ENCODE measurements at places on chromosomes 13 and 19.

GRCh38 chr19:47280183-47280797, 5.6 kb downstream of the INAFM1 start:
- no peak for DNase-seq

DNA sequence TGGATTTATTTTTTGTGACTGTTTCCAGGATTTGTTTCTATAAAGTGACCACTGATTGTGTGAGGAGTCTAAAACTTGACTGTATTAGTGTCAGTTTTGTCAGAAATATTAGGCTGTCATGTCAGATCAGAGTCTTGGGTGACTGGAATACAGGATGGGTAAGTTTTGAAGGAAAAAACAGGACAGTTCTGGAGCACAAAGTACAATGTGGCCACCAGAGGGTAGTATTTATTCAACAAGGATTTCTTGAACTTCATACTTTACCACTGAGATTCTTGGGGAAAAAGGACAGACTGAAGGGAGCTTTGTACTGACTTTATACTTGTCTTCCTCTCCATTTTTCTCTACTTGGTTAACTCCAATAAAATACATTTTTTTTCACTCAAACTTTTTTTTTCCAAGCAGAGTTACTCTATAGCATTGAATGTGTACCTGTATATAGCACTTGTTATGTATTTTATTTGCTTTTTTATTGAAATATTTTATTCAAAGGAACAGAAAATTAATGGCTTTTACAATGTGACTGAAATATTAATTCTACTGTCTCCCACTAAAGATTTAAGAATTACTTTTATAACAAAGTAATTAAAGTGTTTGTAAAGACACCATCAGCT, 51.1 kb downstream of the LMO7 start:
- DNase-seq, result no peak

GRCh38 chr13:91168386-91168711, 179.1 kb upstream of the MIR17HG start:
- no peak for DNase-seq

GRCh38 chr19:50419580-50420035, 870 bp downstream of the SPIB start:
- DNase-seq, result no peak

GRCh38 chr13:29786698-29787097, 63.7 kb downstream of the UBL3 start:
- DNase-seq, result no peak

GRCh38 chr13:111121506-111121905, 6.4 kb downstream of the ARHGEF7 start:
- no peak for DNase-seq

GRCh38 chr13:99351772-99352171, 44.6 kb upstream of the GPR183 start:
- DNase-seq, result no peak

DNA sequence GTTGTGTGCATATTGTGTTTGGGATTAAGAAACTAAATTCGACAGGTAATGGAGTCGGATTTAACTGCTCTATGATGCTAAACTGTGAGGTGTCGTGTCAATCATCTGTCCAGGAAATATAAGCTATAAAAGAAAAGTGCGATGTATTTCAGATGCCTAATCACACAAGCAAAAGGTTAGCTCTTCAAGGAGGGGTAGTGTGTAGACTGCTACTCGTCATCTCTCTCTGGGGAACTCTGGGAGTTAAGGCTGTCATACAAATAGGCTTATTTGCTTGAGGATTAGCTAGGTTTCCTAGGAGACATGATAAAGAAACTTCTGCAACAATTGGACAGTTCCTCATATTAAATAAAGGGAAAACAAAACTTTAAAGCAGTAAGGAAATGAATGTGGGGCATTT, 462.1 kb downstream of the OLFM4 start:
- no peak for DNase-seq

DNA sequence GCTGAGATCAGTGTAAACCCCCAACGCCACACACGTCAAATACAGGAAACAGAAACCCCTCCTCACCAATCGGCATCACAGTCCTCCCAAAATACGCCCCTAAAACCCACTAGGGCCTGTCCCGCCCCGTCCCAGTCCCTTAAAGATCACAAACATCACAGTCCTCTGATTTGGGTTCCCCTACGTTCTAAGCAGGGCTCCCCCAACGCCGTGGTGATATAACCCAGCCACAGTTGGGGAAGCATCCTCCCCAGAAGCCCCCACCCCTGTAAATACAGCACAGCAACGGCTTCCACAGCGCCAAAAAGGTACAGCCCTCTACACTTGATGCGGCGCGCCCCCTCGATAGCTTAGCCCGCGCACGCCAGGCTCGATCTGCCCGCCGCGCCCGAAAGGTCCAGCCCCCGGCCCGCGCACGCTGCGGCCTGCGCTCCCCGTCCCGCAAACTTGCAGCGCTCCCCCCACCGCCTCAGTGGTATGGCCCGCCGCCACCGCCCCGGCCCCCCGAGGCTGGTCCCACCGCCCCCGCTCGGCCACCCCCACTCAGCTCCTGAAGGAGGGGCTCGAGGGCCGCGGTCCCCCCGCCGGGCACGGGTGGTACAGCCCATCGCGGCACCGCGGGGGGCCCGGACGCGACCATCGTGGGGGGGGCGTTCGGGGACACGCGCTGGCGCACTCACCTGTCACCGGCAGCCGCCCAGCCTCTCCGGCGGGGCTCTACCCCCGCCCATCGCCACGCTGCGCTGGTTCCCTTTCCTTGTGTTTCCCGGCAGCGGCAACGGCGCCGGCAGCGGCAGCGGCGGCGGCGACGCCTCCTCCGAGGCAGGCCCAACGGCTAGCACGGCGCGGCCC, at the start of gene AKT2:
Gene AKT2 (minus strand): TSS at position 845 of the 852 bp plus-strand sequence. CDS start 20,078 bp downstream, outside the sequence.
- DNase-seq, result no peak

GRCh38 chr13:27353166-27353583, 71.2 kb upstream of the GTF3A start:
- DNase-seq, result no peak

DNA sequence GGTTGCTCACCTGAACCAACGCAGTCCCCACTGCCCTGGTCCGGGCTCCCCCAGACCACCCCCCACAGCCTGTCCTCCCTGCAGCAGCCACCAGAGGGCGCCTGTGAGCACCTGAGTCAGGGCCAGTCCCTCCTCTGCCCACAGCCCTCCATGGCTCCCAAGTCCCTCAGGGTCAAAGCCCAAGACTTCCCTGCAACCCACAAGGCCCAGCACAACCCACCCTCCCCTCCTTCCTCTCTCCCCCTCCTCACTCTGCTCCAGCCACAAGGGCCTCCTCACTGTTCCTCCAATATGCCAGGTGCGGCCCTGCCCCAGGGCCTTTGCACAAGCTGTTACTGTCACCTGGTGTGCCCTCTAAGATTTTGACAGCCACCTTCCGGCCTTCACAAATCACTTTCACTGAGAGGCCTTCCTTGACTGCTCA, 10.9 kb downstream of the GNA15 start:
- DNase-seq, result peak; percentile 43

- no peak for DNase-seq
These were observed 3.2 kb downstream of the SPPL2B start for GRCh38 chr19:2331601-2332246.

GRCh38 chr19:18233224-18233825, 7.1 kb upstream of the PDE4C start:
- peak; percentile 52 for DNase-seq

DNA sequence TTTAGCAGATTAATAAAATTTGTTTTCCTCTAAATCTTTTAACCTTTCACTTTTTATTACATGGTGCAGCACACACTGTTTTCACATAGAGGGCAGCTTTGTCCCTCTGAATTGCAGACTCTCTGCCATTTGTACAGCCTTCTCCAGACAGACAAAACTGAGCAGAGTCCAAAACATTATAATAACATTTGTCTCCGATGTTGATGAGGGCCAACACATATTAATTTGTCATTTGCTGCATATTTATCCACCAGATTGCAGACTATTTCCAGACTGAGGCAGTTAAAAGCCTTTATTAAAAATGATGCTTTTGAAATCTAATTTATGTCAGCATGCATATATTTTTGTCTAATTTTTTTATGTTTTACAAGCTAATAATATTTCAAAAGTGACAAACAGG, 1251.9 kb upstream of the SLC10A2 start:
- DNase-seq, result no peak

DNA sequence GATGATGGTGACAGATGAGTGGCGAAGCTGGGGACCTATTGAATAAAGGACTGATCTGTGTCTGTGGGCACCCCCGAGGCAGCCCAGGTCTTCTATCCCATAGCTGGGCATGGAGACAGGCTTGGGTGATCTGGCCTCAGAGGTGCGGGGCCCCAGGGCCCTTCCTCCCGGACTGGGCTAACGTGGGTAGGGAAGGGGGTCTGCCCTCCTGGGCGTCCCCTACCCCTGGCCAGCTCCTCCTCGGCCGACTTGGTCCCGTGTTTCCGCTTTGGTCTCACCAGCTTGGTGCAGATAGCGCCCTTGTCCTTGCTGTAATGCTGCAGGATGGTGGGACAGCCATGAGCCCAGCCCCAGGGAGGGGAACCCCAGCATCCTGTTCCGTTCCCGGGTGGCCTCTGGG, 3.3 kb downstream of the MATK start:
- DNase-seq, result no peak

DNA sequence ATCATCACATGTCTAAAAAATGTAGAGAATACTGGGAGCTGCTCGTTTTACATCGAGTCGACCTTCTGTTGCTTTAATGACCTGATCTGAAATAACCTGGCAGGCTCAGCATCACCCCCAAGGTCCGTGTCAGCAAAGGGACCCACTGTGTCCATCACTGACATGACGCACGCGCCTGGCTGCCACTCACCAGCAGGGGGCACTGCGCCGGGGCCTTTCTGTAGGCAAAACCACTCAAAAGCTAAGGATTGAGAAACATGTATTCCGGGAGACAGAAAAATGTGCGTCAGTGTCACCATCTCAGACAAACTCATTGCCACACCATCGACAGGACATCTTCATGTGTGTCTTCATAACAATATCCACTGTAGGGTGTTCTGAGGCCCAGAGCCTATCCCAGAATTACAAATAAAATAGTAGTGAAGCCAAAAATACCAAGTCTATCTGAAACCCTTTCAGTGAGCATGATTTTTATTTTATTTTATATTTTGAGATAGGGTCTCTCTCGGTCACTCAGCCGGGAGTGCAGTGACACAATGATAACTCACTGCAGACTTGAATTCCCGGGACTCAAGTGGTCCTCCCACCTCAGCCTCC, 130.3 kb upstream of the LSM14A start:
- peak; percentile 74 for DNase-seq

- DNase-seq, result no peak
These were observed 12.0 kb upstream of the LRRC4B start for GRCh38 chr19:50580240-50580639.

DNA sequence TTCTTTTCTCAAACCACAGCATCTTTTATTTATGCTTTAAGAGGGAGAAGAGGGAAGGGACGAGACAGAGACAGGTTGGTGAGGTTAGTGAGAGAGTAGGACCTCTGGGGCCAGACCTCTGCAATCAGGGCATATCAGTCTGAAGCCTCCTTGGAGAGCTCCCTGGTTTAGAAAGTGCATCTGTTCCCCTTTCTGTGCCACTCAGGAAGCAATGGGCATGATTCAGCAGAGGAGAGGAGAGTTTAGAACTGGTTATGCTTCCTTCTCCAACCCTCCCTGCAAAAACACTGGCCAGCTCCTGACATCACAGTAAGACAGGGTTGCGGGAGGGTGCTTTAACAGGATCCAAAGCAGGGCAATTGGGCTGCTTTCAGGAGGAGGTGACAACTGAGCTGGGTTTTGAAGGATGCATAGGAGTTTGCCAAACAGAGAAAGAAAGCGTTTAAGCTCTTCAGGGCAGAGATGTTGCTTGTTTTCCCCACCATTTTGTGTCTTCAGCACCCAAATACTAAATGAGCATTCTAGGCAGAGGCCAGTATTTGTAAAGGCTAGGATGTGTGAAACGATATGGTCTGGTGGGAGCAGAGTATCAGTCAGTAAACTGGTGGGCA, 33.1 kb downstream of the CERS4 start:
- DNase-seq, result no peak

- DNase-seq, result no peak
These were observed 5.1 kb downstream of the RAP2A start for GRCh38 chr13:97438856-97439595.

- DNase-seq, result no peak
These were observed 10.2 kb downstream of the ENOX1 start for GRCh38 chr13:43776501-43777079.

DNA sequence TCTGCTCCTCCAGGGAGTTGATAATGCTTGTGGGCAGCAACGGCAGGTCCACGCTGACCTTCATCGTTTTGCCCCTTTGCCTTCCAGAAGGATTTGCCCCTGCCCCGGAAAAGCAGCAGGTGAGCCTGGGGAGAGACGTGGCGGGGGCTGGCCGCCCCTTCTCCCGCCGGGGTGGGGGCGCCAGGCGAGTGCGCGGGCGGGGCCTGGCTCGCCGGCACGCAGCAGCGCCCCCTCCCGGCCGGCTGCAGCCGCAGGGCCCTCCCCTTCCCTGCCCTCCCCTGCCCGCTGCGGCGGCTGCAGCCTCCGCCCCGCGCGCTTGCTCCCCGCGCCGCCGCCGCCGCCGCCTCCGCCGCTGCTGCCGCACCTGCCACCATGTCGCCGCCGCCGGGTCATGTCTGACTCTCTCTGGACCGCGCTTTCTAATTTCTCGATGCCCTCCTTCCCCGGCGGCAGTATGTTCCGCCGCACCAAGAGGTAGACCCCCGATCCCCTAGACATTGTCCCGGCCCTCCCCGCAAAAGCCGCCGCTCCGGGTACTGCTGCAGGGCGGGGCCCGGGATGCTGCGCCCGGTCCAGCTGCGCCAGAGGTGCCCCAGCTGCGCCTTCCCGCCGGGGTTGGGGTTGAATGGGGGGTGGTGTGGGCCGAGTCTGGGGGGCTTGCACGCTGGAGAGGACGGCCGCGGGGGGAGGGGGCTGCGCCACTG, at the start of gene MAST1:
Gene MAST1 (plus strand): TSS at position 334 of the 704 bp plus-strand sequence. CDS start 58 bp downstream, at position 392.
- peak; percentile 40 for DNase-seq

DNA sequence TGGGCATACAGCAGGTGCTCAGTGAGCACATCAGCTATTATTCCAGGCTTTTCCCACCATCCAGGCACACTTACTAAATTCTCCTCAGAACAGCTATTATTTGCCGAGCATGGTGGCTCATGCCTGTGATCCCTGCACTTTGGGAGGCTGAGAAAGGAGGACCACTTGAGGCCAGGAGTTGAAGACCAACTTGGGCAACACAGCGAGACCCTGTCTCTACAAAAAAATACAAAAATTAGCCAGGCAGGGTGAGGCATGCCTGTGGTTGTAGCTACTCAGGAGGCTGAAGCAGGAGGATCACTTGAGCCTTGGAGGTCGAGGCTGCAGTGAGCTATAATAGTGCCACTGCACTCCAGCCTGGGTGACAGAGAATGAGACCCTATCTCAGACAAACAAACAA, 35.4 kb downstream of the PTPRS start:
- no peak for DNase-seq

DNA sequence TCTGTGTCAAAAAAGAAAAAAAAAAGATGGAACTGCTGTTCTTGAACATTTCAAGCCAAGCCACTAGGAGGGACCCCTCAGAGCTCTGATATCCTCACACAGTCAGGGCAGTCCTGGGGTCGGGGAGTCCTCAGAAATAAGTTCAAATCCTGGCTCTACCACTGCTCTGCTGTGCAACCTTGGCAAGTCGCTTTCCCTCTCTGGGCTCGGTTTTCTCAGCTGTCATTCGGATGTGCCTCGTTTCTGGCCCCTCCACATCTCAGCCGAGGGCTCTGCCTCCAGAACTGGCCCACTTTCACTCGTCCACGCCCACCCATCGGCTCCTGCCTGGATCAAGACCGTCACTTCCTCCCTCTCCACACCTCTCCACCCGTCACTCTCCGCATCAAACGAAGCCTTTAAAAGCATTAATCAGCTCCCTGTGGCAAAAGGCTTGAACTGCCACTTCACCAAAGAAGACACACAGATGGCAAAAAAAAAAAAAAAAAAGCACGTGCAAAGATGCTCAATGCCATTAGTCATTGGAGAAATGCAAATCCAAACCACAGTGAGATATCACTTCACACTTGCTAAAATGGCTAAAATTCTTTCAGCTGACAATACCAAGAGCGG, 7.4 kb upstream of the ZNRF4 start:
- DNase-seq, result no peak

GRCh38 chr13:23828866-23829265, 60.3 kb downstream of the MIPEP start:
- no peak for DNase-seq

All from colonic mucosa (tissue), 4 donors.